Cortex of kidney (tissue), 1 donor: ENCODE measurements at places on chromosomes 6 and 20.

- DNase-seq, result no peak
Measured at GRCh38 chr6:141267420-141267819, 865.3 kb upstream of the GJE1 start.

- no peak for DNase-seq
Measured at GRCh38 chr6:37074053-37074827, 68.8 kb downstream of the FGD2 start.

DNA sequence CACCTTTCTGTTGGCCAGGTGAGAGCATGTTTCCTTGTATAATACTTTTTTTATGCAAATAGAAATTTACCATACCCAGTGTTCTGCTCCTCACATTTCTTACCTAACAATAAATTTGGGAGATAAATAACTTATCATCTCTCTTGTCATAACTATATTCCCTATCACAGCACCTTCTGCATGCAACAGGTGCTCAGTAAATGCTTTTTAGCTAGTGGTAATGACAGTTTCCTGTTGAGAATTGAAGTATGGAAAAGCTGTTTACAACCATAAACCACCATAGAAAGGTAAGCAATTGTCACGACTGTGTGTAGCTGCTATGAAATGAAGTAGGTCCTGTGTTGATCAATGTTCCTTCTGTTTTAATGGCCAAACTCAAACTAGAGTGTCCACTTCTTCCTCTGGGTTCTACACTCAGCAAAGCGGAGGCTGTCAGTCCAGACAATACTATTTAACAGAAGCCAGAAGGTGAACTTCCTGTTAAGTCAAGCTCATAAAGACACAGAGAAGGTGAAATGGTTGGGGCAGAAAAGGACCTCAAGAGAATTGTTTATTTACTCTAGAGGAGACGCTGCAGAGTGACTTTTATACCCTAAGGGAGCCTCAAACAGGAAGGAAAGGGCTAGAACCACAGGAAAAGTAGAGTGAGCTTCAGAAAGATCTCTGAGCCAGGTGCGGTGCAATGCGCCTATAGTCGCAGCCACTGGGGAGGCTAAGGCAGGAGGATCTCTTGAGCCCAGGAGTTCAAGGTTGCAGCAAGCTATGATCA, 84.0 kb upstream of the SLC22A16 start:
- DNase-seq, result no peak

DNA sequence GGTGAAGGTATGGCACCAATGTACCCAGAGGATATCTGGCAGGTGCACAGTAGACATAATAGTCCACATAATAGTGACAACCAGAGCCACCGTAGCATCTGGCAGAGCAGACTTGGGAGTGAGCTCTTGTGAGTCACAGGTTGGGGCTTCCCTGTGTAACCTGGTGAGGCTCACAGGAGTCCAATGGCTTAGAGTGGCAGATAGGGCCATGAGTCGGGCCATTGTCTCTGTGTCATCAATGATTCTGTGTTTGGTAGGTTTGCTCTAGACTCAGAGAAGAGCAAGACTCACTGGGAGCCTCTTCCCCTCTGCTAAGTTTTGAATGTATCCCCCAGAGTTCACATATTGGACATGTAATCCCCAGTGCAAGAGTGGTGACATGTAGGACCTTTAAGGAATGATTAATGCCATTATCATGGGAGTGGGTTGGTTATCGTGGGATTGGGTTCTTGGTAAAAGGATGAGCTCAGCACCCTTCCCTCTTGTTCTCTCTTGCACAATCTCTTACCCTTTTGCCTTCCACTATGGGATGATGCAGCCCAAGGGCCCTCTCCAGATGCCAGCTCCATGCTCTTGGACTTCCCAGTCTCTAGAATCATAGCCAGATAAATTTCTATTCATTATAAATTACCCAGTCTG, 22.6 kb upstream of the SIRPA start:
- DNase-seq, result no peak

- DNase-seq, result no peak
Measured at GRCh38 chr6:134517145-134517658, 199.3 kb upstream of the SGK1 start.

DNA sequence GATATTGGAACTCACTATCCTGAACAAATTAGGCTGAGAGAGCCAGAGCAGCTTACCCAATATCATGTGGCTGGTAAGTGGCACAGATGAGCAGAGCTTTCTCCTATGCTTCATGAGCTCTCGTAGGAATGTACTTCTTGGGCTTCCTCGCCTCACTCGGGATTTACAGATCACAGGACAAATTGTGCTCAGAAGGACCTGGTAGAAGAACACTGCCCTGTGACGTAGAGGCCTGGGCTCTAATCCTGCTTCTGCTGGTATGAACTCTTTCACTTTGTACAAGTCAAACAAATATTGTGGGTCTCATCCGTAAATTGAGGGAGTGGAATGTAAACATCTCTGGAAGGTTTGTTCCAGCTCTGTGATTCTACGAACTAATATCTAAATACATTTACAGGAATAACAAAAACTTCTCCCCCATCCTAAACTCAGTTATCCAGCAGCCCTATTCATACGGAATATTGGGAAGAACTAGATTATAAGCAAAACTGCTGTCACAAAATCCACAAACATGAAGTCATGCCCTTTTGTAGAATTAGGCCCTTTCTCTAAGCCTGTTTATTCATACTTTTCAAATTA, 187.6 kb downstream of the CLIC5 start:
- DNase-seq, result no peak

DNA sequence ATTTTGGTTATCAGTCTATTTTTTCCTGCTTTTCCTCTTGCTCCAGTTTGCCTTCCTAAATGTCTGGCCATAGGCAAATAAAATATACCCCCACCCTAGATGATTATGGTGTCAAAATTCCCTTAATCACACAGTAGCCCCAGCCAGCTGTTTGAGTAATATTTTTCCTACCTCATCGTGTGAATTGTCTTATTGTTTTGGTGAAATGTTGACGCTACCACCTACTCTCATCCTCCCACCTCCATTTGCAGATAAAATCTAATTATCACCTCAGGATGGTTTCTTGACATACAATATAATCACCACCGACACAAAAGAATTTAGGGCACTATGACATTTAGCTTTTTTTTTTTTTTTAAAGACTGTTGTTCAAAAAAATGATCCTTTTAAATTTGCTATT, 44.1 kb upstream of the FUCA2 start:
- DNase-seq, result no peak

DNA sequence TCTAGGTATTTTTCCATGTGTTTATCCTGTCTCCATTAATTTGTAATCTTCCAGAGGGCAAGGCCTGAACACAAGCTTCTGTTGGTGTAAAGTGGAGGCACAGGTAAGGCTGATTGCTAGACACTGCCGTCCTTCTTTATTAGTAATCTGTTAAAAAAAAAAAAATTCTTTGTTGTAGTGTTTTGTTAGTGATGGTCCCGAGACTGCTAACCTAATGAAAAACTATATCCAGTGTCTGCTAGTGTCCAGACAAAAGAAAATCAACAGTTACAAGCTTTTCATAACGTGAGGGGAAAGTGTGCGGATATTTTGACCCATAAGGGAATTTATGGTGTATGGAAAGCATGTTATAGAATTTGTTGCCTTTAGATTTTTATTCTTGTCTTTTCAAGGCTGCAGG, 4.2 kb upstream of the HIVEP1 start:
- DNase-seq, result no peak

DNA sequence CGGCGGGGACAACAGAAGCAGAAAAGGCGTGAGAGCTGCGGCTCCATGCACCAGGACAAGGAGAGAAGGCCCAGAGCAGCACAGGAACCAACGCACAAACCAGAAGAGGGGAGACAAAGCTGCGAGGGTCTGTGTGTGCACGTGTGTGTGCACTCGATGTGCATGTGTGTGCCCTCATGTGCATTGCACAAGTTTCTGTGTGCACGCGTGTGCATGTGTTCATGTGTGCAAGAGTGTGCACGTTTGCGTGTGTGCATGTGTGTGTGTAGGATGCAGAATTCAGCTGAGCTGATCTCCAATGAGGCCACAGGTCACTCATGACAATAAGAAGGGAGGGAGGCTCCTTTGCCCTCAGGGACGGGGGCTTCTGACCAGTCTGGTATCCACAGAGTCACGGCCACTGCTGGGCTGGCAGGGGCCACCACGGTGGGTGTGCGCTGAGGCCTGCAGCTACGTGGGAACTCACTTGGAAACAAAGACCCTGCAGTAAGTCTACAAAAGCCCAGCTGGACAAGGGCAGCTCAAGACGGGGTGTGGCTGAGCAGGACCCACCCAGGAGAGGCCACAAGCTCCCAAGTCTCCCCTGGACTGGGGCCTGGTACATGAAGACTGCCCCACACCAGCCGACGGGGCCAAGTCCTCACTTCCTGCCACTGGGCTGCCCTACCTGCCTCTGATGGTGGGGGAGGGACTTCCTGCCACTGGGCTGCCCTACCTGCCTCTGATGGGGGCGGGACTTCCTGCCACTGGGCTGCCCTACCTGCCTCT, 48.1 kb upstream of the CHRNA4 start:
- no peak for DNase-seq

GRCh38 chr20:46396052-46396740, 10.2 kb downstream of the ELMO2 start:
- no peak for DNase-seq

DNA sequence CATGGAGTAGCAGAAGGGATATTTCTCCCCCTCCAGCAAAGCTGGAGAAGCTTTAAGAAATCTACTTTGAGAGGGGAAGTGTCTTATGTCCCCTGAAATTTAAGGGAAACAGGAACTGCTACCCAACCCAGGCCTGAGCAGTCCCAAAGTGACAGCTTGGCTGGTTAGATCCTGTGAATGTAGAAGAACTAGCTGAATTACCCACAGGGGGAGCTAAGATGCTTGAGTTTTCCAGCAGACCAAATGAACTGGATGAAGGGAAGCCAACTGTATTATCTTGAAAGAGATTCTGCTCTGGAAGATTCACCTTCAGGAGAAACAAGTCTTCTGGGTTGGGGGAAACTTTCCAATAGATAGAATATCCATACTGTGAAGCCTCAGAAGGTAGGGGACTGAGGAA, 303.3 kb upstream of the MMS22L start:
- no peak for DNase-seq

DNA sequence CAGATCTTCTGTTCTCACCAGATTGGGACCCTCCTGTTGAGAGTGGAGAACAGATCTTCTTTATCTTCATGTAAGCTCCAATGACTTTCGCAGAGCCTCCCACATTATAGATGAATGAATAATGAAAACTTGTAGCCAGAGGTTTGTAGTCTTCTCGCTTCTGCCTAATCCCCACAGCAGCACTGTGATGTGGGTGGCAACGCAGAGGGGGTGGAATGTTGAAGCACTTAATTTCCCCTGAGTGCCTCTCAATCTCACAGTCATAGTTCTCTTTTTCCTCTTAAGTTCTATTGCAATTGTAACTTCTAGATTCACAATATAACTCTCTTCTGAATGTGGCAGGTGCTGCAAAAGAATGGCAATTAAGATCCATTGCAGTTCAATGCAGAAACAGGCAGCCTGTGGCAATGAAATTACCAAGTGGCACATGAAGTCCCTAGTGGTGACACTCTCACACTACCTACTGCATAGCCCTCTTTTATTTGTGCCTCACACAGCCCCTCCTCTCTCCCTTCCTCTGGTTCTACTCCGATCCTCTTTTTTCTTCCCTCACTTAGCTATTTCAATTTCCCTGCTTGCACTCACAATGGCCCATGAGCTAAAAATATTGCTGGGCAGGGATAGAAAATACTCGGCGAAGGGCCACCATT, 281.9 kb downstream of the UBE3D start:
- no peak for DNase-seq
